Activated naive CD4-positive, alpha-beta T cell (primary cell): ENCODE measurements at places on chromosomes 6 and 20.

DNA sequence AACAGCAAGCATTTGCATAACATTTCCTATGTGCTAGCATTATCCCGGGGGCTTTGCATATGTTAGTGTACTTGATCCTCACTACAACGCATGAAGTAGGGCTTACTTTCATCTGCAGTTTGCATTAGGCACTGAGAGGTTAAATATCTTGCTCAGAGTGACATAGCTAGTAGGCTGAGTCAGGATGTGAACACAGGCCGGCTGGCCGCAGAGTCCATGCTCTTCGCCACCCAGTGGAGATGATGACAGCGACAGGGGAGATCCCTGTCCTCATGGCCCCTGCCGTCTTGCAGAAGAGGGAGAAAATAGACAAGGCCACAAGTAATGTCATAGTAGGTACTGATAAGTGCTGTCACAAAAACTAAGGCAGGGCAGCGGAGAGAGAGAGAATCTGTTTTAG lies 46.9 kb downstream of the LYRM4 start:
- no peak for DNase-seq

- no peak for DNase-seq
These were observed 7.4 kb downstream of the PCK1 start for GRCh38 chr20:57568088-57568896.

DNA sequence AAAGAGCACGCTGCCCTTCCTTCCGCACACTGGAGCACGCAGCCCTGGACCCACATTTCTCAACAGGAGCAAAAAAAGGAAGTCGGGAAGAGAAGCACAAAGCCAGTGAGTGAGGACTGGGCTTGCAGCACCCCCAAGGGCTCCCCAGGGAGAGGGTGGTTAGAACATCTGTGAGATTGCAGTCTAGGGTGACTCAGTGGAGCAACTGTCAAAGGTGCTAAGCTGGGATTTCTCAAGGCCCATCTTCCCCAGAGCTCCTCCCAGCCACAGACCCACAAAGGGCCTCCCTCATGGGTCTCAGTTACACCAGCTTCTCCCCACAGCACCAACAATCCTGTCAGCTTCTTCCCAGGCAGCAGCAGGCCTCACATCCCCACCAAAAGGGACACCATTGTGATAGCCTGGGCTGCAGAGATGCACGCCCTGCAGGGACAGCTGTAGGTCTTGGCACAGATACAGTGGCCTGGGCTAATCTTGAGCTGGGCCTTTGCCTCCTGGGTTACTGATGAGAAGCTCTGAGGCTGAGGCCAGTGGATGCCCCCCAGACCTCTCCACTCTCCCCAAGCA lies 39.6 kb upstream of the CD93 start:
- no peak for DNase-seq

DNA sequence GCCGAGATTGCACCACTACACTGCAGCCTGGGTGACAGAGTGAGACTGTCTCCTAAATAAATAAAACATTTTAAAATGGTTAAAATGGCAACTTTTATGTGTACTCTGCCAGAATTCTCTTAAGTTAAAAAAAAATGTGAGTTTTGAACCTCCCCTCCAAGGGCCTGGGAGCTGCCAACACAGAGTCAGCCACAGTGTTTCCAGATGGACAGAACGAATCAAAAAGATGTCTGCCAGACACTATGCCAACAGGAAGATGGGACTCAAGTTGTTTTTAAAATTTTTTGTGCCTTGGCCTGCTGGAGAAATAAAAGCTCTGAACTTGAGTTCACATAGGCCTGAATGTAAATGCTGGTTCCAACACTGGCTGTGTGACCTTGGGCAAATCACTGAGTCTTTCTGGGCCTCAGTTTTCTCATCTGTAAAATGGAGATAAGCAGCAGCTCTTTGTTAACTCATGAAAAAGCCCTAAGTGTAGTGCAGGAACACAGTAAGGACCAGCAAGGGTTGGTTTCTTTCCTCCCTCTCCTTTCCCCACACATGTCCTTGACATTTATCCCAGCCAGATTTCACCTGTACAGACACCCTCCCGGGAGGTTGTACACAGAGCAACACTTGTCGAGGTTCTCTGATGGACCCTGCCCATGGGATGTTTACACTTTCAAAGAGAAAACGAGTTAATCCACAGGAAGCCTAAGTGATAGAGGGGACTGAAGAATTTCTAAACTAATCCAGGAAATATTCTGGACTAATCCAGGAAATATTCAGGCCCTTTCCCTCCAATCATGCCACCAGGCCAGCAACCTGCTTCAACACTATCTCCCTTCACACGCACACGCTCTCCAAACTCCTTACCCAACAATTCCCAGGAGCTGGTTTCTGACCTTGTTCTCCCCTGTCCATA lies 35.0 kb downstream of the MRPL14 start:
- no peak for DNase-seq

DNA sequence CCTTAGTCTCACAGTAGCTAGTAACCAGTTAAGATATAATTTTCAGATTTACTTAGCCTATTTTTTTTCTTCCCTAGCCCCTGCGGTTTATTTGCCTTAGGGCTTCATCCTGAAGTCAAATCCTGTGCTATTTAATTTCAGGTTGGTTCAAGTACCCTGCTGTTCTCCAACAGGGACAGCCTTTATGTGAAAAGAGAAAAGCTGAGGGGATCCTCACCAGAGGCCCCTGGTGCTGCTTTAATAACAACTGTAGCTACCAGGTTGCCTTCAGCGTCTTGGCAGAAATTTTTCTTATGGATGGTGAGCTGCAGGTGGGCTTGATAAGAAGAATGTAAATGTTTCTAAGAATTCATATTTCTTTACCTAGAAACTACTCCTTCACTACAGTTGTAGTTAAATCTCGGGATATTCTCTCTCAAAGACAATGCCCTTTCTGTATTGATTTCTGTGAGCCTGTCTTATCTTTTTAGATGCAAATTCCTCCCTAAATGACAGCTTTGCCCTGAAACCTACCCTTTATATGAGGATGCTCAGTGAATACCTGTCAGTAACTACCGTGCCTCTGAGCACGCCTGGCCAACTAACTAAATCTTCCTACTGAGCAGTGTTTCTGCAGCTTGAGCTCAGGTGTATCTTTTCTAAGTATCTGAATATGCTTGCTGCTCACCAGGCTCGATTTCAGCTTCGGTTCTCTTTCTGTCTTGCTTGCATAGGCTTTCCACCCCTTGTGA lies 320.5 kb downstream of the MMUT start:
- no peak for DNase-seq

DNA sequence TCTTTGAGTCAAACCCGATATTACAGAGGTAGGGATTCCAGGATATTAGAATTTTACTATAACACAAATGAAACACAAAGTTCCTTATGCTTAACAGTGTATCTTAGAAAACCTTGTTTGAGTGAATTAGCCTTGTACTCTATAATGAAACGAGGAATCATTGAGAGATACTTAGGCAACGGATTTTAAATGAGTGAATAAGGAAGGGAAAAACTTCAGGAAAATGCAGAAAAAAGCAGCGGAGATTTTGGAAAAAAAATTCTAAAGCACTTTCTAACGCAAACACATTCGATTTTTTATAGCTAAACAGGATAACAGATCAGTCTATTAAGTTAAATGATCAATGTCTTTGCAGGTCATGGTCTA lies 137.3 kb downstream of the HFE start:
- no peak for DNase-seq

GRCh38 chr6:56862415-56863175 lies 92.3 kb upstream of the BEND6 start:
- DNase-seq: no peak

- no peak for DNase-seq
These were observed 136.9 kb downstream of the PREX1 start for GRCh38 chr20:48690888-48691287.

GRCh38 chr6:90135667-90136066 lies 161.0 kb downstream of the BACH2 start:
- DNase-seq: no peak

DNA sequence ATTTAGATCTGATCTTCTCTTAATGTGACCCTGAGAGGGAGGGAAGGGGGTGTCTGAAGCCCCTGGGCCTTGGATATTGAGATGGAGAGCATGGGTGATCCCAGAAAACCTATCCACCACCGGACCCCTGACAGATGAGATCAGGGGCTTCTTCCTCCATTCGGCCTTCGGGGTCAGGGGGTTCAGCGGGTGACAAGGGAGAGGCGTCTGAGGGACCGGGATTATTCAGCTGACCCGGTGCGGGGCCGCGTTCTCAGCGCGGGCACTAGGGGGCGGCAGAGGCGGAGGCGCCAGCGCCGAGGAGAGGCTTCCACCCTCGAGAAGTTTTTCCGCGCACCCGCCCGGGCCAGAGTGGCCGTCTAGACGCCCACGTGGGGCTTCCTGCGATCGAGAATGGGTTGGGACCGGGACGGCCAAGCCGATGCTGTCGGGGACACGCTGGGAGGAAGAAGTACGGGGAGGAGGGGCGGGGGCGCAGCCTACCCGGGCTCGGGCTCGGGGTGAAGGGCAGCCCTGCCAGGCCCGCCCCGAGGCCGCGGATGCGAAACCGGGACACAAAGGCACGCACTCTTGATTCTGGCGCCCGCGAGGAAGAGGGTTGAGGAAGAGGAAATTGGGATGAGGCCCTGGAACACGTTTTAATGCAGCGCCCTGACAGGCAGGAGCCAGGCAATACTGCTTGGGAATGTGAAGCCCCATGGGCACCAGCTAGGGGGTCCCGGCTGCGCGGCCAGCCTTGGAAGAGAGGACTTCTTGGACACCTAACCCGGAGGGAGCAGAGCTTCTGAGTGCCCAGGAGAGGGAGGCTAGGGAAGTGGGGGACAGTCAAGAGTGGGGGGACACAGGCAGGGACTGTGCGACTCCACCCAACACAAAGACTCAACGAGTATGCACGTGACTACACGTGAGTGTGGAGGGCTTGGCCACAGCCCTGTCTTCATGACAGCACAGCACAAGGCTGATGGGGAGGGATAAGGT lies 30.6 kb downstream of the COL11A2 start:
- DNase-seq: peak; percentile 76

DNA sequence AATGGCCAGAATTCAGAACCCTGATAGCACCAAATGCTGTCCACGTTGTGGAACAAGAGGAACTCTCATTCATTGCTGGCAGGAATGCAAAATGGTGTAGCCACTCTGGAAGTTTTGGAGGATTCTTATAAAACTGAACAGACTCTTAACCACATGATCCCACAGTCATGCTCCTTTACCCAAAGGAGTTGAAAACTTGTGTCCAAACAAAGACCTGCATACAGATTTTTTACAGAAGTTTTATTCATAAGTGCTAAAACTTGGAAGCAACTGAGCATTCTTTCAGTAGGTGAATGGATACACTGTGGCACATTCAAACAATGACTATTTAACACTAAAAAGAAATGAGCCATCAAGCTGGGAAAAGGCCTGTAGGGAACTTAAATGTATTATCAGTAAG lies 32.5 kb downstream of the PREP start:
- DNase-seq: no peak

- DNase-seq: no peak
These were observed 243.2 kb downstream of the ANKRD60 start for GRCh38 chr20:57985278-57985677.

- DNase-seq: no peak
These were observed 78.6 kb upstream of the TOX2 start for GRCh38 chr20:43835944-43836508.
